ENCODE measurements at places on chromosomes 6 and 20. TPM values are rescaled to one million over a fixed set of nuclear protein-coding genes. Genes with fewer than 3 reads are reported as not detected.

TRIM15 gene
- total RNA-seq: not detected

TAF11 gene
- total RNA-seq: 33.5 TPM

TMEM14A gene
- 38.4 TPM for total RNA-seq

LY6G6C gene
- not detected for total RNA-seq

TMEM74B gene
- total RNA-seq: 7.1 TPM

ARG1 gene
- total RNA-seq: 4.5 TPM

GJA1 gene
- 209 TPM for total RNA-seq

EEF1E1 gene
- 38.6 TPM for total RNA-seq

DEFB118 gene
- total RNA-seq: not detected

ADAM33 gene
- 42.6 TPM for total RNA-seq
